ENCODE measurements at places on chromosomes 12 and 14.
A peak's percentile ranks its signal among the peaks of the same experiment; 100 is the strongest.

DNA sequence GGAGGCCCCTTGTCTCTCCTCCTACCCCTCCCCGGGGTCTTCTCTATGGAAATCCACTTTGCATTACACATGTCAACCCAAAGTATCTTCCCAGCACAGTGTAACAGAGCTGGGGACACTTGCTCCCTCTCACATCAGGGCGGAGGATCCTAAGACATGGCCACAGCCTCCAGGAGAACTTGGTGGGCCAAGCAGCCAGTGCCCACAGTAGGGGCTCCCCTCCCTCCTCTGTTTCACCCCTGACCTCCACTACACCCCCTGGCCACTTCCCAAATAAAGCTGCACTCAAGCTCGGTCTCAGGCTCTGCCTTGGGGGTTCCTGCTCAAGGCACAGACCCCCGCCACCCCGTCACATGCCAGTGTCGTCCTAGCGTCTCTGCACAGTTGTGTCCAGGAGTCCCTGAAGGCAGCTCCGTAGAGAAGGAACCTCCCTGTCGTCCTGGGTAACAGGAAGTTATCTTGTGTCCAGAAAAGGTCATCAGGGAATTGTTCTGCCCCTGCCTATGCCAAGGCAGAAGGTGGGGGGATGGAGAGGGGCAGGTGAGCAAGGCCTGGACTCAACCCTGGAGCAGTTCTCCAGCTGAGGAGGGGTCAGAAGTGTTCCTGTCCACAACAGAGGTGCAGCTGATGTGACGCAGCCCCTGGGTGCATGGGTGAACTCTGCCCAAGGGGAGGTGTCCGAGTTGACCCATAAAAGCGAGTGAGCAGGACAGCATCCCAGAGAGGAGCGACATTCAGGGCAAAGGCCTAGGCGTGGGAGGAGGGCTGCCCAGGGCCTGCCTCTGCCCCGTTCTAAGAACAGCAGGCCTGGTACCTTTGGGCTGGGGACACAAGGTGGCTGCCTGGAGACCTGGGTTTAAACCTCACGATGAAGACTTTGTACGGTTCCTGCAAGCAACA, 25.5 kb downstream of the DIO3 start:
- no peaks in the 10 kb centered on the region for H3K27me3 ChIP-seq
- peaks cover 2% of the 10 kb centered on the region for H3K4me1 ChIP-seq

GRCh38 chr12:124856132-124856841, 7.4 kb downstream of the SCARB1 start:
- peaks cover 11% of the 10 kb centered on the region for H3K4me1 ChIP-seq
- no peaks in the 10 kb centered on the region for H3K27me3 ChIP-seq
- H3K36me3 ChIP-seq: no peaks in the 10 kb centered on the region
- no peak overlapping the region for H3K4me3 ChIP-seq
- no peak overlapping the region for H3K27ac ChIP-seq
- DNase-seq: no peak

- H3K27ac ChIP-seq: no peak overlapping the region
- no peaks in the 10 kb centered on the region for H3K4me1 ChIP-seq
- no peaks in the 10 kb centered on the region for H3K27me3 ChIP-seq
Measured at GRCh38 chr12:24845615-24846014, 103.3 kb downstream of the BCAT1 start.

GRCh38 chr14:54881235-54881760, 21.3 kb downstream of the GCH1 start:
- H3K36me3 ChIP-seq: no peaks in the 10 kb centered on the region
- H3K27me3 ChIP-seq: no peaks in the 10 kb centered on the region
- DNase-seq: no peak
- H3K4me3 ChIP-seq: peak overlapping the region; percentile 82
- peak overlapping the region; percentile 90 for H3K27ac ChIP-seq

- no peak overlapping the region for H3K4me3 ChIP-seq
- no peak overlapping the region for H3K27ac ChIP-seq
- no peaks in the 10 kb centered on the region for H3K4me1 ChIP-seq
- H3K36me3 ChIP-seq: no peaks in the 10 kb centered on the region
- DNase-seq: no peak
Measured at GRCh38 chr12:70082997-70083676, 160.1 kb upstream of the CNOT2 start.

DNA sequence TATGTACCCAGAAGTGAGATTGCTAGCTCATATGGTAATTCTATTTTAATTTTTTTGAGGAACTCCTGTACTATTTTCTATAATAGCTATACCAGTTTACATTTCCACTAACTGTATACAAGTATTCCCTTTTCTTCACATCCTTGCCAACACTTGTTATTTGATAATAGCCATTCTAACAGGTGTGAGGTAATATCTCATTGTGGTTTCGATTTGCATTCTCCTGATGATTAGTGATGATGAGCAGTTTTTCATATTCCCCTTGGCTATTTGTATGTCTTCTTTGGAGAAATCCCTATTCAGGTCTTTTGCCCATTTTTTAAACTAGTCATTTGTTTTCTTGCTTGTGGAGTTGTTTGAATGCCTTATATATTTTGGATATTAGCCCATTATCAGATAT, 121.3 kb downstream of the BBS10 start:
- no peaks in the 10 kb centered on the region for H3K36me3 ChIP-seq
- H3K4me3 ChIP-seq: no peak overlapping the region
- no peaks in the 10 kb centered on the region for H3K27me3 ChIP-seq
- no peaks in the 10 kb centered on the region for H3K4me1 ChIP-seq
- H3K27ac ChIP-seq: no peak overlapping the region
- no peak for DNase-seq

GRCh38 chr12:31118347-31119191, 44.9 kb downstream of the DDX11 start:
- no peaks in the 10 kb centered on the region for H3K36me3 ChIP-seq
- peak overlapping the region; percentile 91 for H3K4me3 ChIP-seq
- peaks cover 27% of the 10 kb centered on the region for H3K4me1 ChIP-seq
- peak; percentile 38 for DNase-seq

GRCh38 chr14:32201816-32202490, at the start of gene RNU6-7:
RNU6-7 (plus strand) TSS chr14:32202045.
- no peaks in the 10 kb centered on the region for H3K27me3 ChIP-seq
- peaks cover 16% of the 10 kb centered on the region for H3K4me1 ChIP-seq
- H3K4me3 ChIP-seq: peak within 1 kb of the TSS; percentile 88
- peak within 1 kb of the TSS; percentile 99 for H3K27ac ChIP-seq
- DNase-seq: peak; percentile 11
- no peaks in the 10 kb centered on the region for H3K36me3 ChIP-seq

GRCh38 chr12:70645494-70646317, 8.5 kb upstream of the PTPRB start:
- H3K27ac ChIP-seq: no peak overlapping the region
- H3K36me3 ChIP-seq: no peaks in the 10 kb centered on the region
- H3K4me3 ChIP-seq: no peak overlapping the region
- peaks cover 26% of the 10 kb centered on the region for H3K27me3 ChIP-seq

GRCh38 chr14:90547968-90548367, 151.1 kb downstream of the CALM1 start:
- no peak overlapping the region for H3K4me3 ChIP-seq
- no peaks in the 10 kb centered on the region for H3K27me3 ChIP-seq
- H3K27ac ChIP-seq: no peak overlapping the region

DNA sequence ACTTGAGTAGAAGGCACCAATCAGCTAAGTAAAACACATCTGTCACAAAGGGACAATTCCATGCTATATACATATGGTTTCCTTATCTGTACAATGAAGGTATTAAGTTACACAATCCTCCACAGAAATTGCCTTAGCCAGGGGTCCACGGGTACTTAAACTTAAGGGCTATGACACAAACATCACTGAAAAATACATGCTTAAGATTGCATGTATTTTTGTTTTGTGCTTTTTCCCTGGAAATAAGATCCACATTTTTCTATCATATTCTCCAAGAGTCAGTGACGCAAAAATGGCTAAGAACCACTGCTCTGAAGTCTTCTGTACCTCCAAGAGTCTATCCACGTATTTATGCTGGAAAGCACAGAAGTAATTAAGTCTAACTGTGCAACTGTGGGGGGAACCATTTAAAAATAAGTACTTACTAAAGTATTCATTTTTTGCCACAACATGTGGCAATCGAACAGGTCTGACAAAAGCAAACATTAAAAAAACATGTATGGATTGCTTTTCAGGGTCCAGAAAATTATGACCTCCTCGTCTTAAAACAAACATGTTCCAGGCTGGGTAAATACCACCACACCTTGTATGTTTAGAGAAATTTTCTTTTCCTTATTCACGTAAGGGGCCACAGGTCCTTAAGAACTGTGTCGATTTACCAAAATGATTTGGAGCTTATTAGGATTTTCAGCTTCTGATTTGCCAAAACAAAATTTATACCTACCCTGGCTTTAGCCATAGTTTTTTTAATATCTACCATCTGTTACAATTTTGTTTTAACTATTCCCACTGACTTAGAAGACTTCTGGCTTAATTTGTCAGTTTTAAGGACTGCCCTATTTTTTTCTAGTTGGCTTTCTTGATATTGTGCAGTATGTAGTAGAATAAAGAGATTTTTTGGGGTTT, 2.8 kb downstream of the SLC38A2 start:
- H3K4me1 ChIP-seq: peaks cover 78% of the 10 kb centered on the region
- DNase-seq: no peak
- H3K36me3 ChIP-seq: peaks cover 42% of the 10 kb centered on the region
- H3K27ac ChIP-seq: peak overlapping the region; percentile 96

DNA sequence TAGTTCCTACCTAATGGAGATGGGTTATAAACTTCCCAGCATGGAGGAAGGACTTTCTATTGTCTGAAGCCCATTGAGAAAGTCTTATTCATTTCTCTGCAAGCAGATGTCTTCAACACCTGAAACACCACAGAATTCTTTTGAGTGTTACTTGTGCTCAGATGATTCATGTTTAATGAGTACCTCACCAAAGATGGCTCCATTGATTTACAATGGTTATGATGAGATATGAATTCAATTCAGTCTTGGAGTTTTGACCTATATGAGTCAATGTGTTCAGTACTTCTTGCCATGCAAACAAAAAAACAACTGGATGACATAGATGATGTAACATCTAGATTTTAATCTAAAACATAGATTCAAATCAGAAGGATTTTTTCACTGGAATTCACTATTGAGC, 15.4 kb upstream of the PAWR start:
- H3K27me3 ChIP-seq: peaks cover 2% of the 10 kb centered on the region
- no peaks in the 10 kb centered on the region for H3K4me1 ChIP-seq
- H3K27ac ChIP-seq: no peak overlapping the region

DNA sequence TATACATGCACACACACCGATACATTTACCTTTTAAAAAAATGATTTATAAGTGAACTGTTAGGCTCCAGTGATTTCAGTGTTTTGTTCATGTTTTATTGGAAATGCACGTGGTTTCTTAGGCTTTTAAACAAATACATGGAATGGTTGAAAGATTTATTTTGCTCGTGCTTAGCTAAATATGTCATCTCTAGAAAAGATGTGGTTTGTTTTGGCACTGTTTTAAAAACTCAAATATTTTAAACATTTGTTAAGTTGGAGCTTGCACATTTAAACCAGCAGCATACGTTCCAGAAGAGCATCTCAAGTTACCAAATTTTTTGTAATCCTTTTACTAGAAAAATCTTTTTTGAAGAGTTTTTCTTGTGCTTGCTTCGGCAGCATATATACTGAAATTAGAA, 44.5 kb downstream of the FOXA1 start:
- H3K27ac ChIP-seq: no peak overlapping the region
- DNase-seq: no peak
- no peaks in the 10 kb centered on the region for H3K36me3 ChIP-seq

- H3K36me3 ChIP-seq: no peaks in the 10 kb centered on the region
- peaks cover 4% of the 10 kb centered on the region for H3K4me1 ChIP-seq
- DNase-seq: no peak
- no peak overlapping the region for H3K27ac ChIP-seq
- no peak overlapping the region for H3K4me3 ChIP-seq
Measured at GRCh38 chr14:103072595-103073366, 11.2 kb upstream of the LBHD2 start.

- H3K4me1 ChIP-seq: no peaks in the 10 kb centered on the region
- DNase-seq: no peak
- H3K27me3 ChIP-seq: no peaks in the 10 kb centered on the region
Measured at GRCh38 chr14:75757644-75758402, 96.8 kb downstream of the TTLL5 start.

DNA sequence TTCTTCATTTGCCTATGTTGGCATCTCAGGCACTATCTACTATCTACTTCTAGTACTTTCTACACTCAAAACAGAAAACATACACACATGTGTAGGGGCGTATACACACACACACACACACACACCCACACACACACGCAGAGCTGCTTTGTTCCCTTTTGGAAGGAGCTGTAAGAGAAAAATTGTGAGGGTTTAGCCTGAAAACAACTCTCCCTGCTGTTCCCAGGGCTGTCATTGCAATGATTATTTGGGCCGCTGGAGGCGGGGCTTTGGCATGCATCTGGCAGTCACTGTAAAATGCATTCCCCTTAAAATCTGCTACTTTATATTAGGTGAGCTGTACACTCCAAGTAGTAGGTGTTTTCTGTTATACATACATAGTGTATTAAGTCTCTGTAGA, 29.1 kb upstream of the SLC38A2 start:
- peaks cover 50% of the 10 kb centered on the region for H3K4me1 ChIP-seq
- DNase-seq: no peak
- H3K36me3 ChIP-seq: no peaks in the 10 kb centered on the region
- H3K27ac ChIP-seq: peak overlapping the region; percentile 57

DNA sequence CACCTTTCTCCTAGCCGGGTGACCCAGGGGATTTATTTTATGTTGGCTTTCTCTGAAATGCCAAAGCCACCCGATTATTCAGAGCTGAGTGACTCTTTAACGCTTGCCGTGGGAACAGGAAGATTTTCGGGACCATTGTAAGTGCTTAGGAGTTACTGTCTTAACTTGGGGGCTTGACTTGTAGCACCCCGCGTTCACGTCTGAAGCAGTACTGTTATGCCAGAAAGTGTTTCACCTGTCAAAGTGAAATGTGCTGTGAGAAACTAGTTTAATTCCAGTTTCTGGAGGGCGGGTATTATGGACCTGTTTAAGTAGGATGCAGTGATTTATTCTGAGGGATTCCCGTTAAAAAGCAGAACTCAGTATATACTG, 218 bp downstream of the LYSET start:
- peak overlapping the region; percentile 98 for H3K27ac ChIP-seq
- H3K4me1 ChIP-seq: peaks cover 17% of the 10 kb centered on the region
- H3K36me3 ChIP-seq: peaks cover 31% of the 10 kb centered on the region
- H3K27me3 ChIP-seq: no peaks in the 10 kb centered on the region

GRCh38 chr14:35696575-35696974, 112.5 kb downstream of the RALGAPA1 start:
- no peak overlapping the region for H3K4me3 ChIP-seq
- DNase-seq: no peak
- H3K27me3 ChIP-seq: no peaks in the 10 kb centered on the region
- H3K27ac ChIP-seq: peak overlapping the region; percentile 18
- peaks cover 7% of the 10 kb centered on the region for H3K4me1 ChIP-seq
